SW480 (cell line): ENCODE measurements at places on chromosomes 12 and 14.

- DNase-seq, result no peak
Measured at GRCh38 chr12:76746516-76746915, 17.4 kb upstream of the ZDHHC17 start.

DNA sequence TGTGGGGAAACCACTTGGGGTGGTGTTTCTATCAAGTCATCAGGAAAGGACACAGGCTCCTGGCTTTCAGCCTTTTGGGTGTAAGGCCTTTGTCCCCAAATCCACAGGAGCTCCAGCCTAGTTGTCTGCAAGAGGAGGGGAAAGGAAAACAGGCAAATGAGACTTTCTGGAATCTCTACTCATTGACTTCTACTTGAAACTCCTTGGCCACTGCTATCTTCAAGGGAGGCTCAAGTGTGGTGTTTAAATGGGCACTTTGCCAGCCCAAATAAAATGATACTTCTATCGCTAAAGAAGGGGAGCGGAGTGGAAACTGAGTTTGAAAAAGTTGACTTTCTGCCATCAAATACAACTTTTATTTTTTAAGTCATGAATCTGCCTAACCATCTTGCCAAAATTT lies 445.9 kb upstream of the RGS6 start:
- DNase-seq, result no peak

GRCh38 chr12:84954415-84954814 lies 41.8 kb upstream of the SLC6A15 start:
- no peak for DNase-seq

DNA sequence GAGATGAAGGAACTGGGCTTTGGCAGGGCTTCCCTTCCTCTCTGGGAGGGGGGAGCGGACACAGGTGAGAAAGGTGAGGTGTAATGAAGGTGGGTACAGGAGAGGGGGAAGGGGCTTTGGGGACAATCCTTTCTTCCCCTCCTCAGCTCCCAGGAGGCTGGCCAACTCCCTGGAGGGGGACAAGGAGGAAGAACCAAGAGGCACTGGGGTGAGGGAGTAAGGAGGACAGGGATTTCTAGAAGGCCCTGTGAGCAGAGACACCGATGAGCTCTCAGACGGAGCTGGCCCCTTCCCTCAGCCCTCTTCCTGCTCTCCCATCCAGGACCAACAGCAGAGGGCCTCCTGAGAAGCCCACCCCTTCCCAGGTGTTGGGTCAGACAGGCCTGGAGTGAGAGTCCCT lies 53.4 kb downstream of the PLEKHG3 start:
- no peak for DNase-seq

DNA sequence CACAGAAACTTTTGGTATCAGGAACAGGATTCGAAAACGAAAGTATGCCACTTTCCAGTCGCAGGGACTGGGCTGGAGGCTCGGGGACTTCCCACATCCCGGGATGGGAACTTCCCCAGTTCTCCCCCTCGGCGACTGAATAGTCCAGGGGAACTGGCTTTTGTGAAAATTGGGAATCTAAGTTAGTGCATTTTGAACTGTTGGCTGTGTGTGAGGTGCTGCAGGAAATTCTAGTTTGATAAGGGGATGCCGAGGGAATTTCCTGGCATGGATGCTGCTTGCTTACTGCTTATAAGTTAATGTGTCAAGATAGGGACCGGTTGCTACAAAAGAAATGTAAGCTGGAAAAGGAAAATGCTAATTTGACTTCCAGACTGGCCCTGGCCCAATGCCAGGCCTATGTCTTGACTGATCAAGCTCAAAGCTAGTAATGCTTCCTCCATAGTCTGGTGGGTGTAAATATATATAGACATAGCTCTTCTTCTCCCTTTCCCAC lies 73.4 kb upstream of the EIF5 start:
- DNase-seq, result peak; percentile 64

GRCh38 chr12:114477989-114478395 lies 72.0 kb upstream of the TBX5 start:
- no peak for DNase-seq

GRCh38 chr14:33618361-33619105 lies 332.3 kb downstream of the EGLN3 start:
- no peak for DNase-seq

DNA sequence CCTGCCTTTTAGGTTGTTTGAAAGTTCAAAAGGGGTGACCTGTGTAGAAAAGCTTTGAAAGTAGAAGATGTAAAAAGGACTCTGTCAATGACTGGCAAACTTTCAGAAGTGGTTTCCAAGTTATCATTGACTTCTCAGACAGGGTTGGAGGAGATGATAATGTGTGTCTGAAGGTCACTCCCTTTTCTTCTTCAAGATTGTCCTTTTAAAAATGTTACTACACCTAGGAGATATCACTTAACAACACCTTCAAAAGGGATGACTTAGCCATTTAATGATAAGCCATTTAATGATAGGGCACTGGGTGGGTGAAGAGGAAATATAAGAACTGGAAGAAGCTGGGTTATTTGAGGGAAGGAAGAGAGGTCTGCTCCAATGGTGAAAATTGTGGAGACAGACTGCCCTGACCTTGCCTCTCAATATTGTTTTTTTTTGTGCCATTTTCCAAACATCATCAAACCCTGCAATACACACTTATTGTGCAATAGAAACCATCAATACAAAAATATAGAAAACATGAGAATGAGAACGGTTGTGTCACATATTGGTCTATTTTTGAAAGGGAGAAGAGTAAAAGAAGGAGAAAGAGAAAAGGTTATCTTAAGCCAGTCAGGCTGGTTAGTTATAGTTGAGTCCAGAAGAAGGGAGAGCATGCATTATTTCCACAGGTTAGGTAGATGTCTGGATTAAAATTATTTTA lies 38.8 kb downstream of the BEST3 start:
- DNase-seq, result no peak

- no peak for DNase-seq
Measured at GRCh38 chr14:21088687-21089086, 9.8 kb downstream of the ZNF219 start.

GRCh38 chr12:30023186-30023585 lies 239.4 kb upstream of the TMTC1 start:
- DNase-seq, result no peak

- DNase-seq, result no peak
Measured at GRCh38 chr12:38892087-38892786, 13.2 kb downstream of the CPNE8 start.
